CD4-positive, alpha-beta T cell treated with Interleukin-1 beta for 1 hour (primary cell): ENCODE measurements at places on chromosomes 13 and 19.

- DNase-seq = no peak
Measured at GRCh38 chr19:11373166-11373884, 1.1 kb upstream of the SWSAP1 start.

DNA sequence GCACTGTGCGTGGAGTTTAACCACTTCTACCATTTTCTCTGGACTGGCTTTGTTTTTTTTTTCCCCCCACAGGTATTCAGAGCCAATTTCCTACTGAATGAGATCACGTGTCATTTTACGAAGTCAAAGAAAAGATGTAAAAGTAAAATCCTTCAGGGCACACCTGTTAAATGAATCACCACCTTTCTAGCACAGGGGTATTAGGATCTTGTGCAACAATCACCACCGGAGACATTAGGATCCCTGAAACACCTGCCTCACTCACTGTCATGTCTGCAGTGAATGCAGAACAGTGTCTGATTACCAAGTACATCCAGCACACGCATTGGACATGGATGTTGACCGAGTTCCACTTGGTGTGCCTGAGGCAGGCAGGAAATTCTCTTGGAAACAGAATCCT is 17.2 kb downstream of the BRD4 start:
- no peak for DNase-seq

DNA sequence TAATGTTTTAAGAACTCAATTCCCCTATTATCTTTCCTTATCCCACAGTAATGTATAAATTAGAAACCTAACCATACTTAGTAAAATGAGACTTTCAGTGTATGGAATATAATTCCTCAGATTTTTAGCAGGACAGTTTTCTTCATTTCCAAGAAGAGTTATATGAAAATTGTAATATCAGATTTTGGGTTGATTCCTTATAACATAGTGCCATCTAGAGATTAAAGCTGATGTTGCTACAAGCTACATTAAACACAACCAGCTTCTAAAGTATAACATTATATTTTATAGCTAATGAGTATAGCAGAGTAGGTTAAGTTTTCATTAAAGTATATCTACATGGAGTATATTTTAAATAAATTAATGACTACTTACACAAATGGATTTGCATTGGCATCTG is 99.7 kb upstream of the MIR17HG start:
- DNase-seq = no peak

DNA sequence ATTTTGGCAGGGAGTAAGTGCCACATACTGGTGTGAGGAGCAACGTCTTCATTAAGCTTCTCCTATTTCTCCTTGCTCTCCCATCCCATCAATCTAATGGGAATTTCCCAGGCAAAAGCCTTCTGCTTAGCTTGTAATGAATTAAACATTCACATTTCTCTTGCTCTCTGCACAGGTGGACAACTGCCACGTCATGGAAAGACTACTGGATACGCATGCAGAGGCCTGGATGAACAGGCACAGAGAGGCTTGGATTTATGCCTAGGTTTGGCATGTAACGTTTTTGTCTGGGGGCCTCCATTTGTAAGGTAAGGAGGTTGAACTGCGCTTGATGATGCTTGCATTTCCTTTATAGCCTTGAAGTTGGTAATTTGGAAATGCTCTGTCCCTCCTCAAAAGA is 374.8 kb downstream of the KLF12 start:
- DNase-seq = no peak
